CD4-positive, alpha-beta T cell treated with Interleukin-4 for 4 hours (primary cell): ENCODE measurements at places on chromosomes 6 and 20.

- DNase-seq = no peak
Observed at GRCh38 chr6:144873623-144874378, 588.7 kb downstream of the UTRN start.

GRCh38 chr6:22888163-22888752, 318.9 kb downstream of the HDGFL1 start:
- no peak for DNase-seq

DNA sequence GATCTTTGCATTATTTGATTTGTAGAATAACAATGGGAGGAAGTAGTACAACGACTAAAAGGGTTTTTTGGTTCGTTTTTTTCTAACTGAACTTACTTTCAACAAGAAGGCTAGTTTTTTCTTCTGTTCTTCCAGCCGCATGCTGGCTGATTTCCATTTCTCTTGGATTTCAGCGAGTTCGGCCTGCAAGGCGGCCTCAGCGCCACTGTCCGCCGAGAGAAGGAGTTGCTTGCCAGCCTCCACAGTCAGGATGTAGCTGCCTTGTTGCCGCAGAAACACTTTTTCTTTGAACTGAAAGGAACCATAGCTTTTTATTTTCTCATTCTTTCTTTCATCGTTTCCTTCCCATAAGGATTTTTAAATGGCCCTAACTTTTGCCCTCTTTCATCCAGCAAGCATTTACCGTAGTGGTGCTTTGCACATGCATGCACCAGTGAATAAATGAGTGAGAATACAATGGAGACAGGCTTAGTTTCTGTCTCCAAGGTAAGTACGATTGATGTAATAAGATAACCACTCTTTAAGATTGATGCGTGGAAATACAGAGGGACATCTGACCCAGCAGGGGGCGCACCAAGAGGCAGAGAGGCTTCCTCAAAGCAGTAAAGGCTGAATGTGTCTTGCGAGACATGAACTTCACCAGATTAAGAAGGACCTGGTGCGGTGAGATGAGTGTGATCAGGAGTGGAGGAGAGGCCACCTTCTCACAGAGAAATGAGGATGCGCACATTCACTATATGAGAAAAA, 398.8 kb downstream of the ESR1 start:
- peak; percentile 44 for DNase-seq

- DNase-seq = no peak
Observed at GRCh38 chr20:63179687-63180568, 36.0 kb downstream of the YTHDF1 start.

GRCh38 chr6:107124934-107125348, 9.6 kb upstream of the BEND3 start:
- no peak for DNase-seq

DNA sequence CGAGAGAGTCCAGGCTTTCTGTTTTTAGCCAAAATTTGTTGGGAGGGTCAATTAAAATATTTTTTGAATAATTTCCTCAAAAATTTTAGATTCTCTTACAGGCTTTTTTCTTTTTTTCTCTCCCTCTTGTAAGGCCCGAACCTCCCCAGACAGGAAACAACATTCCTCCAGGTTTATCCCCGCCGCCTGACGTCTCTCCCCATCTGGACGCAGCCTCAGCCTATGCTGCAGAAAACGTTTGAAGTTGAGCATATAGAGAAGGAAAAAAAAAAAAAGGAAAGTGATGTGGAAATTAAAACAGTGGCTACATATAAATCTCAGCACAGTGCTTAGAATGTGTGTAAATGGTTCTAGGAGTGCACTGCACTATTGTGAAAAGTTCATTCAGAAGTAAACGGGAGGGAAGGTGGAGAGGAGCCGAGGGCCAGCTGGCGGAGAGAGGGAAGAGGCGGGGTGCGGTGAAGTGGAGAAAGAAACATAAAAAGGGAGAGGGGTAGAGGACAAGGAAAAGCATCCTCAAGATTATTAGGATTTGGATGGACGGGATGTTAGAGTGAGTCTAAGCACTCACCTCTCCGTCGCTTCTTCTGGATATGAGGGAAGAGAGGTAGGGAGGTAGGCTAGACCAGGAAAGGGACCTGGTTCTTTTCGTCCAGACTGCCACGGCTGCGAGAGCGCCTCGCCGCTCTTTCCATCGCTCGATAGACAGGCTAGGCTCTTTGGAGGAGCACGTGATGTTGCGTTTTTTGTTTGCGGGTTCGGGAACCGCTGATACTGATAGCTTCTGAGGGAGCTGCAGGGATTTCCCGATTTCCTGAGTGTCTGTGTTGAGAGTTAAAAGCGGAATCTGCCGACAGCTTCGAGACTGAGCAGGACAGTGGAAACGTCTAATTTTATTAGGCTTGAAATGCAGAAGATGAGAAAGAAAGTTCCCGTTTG, 98.7 kb downstream of the TRIM27 start:
- DNase-seq = no peak

- DNase-seq = peak; percentile 91
Observed at GRCh38 chr6:139531148-139532115, 157.0 kb upstream of the CITED2 start.

- no peak for DNase-seq
Observed at GRCh38 chr20:62721511-62722370, 13.1 kb downstream of the NTSR1 start.

DNA sequence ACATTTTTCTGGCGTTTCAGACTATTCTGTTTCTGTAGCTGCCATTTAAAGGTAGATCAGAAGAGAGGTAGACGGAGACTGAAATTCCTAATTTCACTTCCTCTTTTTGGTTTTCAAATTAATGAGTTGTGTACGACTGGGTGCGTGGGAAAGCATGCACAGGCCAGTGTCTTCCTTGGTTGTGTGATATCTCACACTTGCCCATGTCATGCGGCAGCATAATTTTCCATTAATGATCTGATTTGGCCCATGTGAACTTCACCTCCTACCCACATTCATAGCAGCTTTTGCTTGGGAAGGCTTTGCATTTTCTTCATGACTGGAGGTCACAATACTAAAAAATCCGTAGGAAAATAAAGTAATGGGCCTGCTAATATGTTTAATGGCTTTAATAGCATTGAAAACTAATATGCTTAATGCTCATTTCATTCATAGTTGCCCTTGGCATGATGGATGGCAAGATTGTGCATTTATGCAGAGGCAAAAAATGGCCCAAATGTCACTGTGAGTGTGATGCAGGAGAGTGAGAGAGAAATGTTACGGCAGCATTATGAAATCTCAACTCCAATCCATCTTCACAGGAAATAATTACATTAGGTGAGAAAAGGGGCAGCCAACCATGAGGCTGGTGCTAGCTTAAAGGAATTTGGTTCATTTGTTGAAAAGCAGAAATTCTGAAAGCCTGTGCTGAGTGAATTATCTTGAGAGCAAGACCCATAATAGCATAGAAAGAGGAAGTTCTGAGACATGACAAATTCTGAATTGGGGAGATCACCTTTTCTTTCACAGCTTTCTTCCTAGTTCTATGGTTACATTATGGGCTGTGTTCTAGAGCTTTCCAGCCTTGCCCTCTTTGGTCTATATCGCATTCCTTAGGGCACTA, 69.0 kb upstream of the UST start:
- DNase-seq = no peak

DNA sequence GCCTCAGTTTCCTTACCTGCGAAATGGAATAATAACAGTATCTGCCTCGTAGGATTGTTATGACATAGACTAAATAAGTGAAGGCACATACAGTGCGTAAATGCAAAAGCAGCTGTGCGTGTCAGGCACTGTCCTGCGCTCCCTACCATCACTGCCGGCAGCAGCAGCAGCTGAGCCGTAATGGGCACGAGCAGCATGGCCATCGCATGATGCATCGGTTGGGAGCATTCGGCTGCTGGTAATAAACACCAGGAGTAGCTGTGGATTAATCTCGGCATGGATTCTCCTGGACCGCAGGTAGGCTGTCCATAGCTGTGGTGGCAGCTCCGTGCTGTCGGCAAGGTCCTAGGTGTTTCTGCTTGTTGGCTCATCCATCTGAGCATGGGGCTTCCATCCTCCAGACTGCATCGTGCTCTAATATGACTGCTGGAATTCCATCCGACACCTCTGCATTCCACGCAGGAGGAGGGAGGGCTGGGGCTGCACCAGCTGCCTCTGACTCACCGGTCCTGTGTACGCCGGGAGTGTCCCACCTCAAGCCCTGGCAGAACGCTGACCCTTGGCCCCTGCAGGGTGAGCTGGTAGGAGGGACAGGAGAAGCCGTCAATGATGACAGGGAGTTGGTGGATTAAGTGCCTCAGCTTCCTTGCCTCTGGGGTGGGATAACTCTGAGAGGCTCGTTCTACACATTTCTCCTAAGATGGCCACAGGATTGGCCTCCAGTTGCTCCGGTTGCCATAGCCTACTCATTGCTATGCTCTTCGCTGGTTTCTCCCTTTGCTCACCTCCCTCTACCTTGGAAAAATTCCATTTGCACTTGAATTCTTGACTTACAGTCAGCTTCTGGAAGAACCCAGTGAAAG, 100.9 kb upstream of the PMEPA1 start:
- no peak for DNase-seq

- no peak for DNase-seq
Observed at GRCh38 chr20:47108994-47109393, 214.4 kb downstream of the EYA2 start.

DNA sequence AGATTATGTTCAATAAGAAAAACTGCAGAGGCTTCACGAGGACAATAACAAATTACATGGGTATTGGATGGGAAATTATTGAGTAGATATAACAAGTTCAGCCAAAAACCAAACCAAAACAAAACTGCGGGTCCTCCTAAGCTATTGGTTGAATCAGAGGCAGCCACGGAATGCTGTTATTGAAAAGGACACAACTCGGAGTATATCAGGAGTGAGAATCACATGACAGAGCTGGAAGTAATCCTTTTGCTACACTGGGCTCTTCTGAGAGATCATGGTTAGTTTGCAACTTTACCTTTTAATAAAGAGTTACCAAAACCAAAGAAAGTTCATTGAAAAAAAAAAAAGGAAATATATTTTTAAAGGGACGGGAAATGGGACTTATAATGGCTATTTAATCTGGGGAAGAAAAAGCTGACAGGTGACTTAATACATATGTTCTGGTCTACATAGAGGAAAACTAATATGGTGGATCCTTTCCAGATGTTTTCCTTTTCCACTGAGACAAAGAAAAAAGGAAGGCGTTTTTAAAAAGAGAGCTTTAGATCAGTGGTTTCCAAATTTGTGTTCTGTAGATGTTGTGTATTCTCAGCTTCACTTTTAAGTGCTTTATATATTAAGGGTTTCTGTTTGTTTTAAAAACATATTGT, 6.9 kb upstream of the CITED2 start:
- no peak for DNase-seq

- DNase-seq = no peak
Observed at GRCh38 chr6:84273048-84273809, 45.8 kb upstream of the CEP162 start.

GRCh38 chr6:157268396-157268795, 54.9 kb downstream of the TMEM242 start:
- DNase-seq = no peak

- DNase-seq = no peak
Observed at GRCh38 chr6:14379568-14379967, 262.0 kb downstream of the CD83 start.

GRCh38 chr6:67630146-67630545, 1004.9 kb upstream of the ADGRB3 start:
- DNase-seq = no peak

GRCh38 chr6:109013656-109014305, 80.9 kb downstream of the SESN1 start:
- DNase-seq = peak; percentile 28

DNA sequence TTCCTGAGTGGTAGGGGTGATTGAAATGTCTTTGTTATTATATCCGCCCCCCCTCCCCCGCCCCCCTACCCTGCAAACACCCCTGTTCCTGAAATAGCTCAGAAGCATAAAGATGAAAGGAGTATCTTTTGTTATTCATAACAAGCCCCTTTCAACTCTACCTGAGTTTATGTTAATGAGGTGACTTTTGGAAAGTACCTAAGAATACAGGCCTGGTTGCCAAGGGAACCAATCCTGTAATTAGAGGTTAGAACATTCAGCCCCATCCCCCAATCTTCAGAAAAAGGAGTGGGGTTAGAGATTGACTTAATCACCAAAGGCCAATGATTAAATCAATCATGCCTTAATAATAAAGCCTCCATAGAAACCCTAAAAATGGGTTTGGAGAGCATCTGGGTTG, 979.2 kb upstream of the GJE1 start:
- DNase-seq = peak; percentile 64

DNA sequence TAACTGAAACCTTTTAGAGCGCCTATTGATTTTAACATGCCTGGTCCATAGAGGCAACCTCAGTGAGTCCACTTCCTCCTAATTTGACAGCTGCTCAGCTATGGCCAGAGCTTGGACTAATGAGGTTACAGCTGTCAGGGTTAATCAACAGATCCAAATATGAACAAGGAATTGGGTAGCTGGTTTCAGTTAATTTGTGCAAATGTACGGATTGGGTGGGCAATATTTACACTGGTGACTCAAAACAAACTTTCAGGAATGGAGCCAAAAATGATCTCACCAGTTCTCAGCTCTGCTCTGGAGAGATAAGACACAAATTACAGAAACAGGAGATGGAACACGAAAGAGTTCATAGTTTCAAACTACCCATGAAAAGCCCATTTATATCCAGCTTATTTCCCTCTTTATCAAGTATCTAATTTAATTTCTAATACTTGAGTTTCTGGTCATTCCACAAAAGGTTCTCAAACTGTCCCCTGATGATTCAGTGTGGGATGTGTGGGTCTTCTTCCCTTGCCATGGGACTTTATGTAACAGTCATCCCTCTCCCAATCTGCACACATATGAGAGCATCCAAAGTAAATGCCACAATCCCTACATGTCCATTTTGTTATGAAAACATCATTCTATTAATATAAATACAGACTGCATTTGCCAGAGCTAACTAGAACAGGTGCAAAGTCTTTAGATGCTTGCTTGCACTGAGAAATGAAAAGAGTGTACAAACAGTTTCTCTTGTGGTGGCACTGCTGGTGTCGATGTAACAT, 149.9 kb downstream of the RPS12 start:
- no peak for DNase-seq

- peak; percentile 77 for DNase-seq
Observed at GRCh38 chr6:90401933-90402830, 105.5 kb upstream of the BACH2 start.

DNA sequence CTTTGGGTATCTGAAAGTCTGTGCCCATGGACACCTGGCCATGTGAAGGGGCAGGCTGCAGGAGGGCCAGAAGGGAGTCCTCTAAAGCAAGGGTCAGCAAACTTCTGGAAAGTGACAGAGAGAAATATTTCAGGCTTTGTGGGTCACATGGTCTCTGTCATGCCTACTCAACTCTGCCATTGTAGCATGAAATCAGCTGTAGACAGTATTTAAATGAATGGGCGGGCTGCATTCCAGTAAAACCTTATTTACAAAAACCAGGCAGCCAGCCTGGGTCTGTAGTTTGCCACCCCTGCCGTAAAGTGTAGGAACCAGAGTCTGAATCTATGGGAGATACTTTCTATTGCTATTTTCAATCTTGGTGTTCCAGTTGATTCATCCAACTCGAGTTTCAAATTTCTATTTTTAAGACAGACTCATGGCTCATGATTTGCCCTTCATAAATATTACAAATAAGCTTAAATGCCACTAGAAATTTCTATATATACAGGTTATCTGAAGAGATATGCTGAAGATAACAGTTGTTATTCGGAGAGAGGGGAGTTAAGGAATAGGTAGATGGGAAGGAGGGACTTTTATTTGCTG, 19.0 kb upstream of the ADGRF4 start:
- DNase-seq = no peak

GRCh38 chr20:56551571-56551970, 18.5 kb downstream of the FAM209B start:
- DNase-seq = no peak
